ENCODE measurements at places on chromosomes 5 and 9.

GRCh38 chr5:58454025-58454424, 5.9 kb downstream of the PLK2 start:
- DNase-seq, result no peak

DNA sequence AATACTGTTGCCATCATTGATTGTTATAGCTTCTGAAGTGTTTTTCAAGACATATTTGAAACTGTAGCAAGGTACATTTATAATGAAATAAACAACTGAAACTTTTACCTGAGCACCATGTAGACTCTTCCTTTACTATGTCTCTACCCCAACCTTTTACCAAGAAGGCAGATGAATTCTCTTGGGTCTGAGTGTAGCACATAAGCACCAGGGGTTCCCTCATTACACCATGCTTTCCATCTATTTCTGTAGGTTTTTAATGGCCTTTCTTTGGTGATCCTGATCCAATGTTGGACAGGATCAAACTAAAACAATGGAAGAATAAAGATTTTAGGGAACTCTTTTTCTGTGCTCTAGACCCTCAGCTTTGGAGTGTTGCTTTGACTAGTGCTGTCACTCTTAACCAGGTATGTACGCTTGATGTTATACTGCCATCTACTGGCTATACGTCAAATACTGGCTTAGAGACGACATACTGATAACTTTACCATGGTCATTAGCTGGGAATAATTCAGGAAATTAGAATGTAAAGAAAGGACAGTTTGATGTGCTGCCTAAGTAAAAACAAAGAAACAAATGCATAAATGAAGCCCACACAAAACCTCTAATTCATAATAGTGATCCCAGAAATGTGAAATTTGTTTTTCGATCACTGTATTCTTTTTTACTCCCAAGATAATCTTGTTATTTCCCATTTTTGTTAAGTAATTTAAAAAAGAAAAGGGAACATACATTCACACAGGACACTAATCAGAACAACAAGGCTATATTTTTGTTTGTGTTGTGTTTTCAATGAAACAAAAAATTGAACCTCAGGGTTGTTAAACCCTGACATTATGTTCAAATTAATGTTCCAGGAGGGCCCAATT, 30.7 kb downstream of the IFNW1 start:
- peak; percentile 70 for DNase-seq

GRCh38 chr9:81473206-81473605, 216.1 kb downstream of the TLE1 start:
- DNase-seq, result no peak

DNA sequence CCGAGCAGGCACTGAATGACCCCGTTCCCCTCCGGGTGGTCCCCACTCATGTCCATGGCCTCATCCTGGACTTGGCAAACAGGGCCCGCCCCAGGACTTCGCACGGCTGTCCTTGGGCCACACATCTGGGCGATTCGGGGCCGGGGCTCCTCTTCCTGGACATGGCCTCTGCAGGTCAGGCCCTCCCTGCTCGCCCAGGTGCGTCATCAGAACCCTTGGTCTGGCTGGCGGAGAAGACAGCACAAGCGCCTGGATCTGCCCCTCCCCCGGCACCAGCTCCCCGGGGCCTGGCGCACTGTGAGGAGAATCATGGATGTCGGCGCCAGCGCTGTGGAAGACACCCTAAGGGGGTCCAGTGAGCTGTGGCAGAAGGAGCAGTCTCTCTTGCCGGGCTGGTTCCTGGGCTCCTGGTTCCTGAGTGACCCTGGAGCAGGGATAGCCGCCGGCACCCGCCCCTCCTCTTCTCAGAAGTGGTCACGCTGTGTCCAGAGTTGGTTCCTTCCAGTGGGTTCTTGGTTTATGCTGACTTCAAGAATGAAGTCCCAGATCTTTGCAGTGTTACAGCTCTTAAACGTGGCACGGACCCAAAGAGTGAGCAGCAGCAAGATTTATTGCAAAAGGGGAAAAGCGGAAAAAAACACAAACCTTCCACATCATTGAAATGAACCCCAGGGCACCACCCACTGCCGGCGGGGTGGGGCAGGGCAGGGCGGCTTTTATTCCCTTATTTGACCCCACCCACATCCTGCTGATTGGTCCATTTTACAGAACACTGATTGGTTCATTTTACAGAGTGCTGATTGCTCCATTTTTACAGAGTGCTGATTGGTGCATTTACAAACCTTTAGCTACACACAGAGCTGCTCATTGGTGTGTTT, 25.9 kb upstream of the SLC12A7 start:
- no peak for DNase-seq

DNA sequence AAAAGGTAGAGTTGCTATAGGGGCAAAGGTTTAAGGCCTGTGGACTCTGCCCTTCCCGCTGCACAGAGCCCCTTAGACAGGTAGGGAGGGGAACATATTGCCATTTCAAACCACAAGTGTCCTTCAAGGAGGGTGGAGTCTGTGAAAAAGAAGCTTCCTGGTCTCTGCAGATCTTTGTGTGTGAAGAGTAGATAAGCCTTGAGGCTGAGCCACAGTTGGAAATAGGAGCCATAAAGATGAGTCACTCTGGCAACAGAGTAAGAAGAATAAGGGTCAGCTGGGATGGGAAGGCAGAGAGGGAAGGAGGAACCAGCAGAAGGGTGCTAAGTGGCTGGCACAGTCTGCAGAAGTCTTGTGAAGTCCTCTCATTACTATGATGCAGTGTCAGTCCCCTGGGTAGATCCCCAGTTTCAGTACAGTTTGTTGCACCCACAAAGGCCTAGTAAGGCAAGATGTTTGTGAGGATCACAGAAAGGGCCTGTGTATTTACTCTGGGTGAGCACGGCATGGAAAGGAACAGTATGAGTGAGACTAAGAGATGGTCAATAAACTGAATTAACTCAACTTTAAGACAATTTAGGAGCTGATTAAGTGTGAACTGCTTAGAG, 18.1 kb downstream of the GRXCR2 start:
- DNase-seq, result no peak

- no peak for DNase-seq
Observed at GRCh38 chr5:180498378-180498777, 4.2 kb downstream of the CNOT6 start.

GRCh38 chr9:21923694-21924093, 70.5 kb downstream of the CDKN2A start:
- no peak for DNase-seq

DNA sequence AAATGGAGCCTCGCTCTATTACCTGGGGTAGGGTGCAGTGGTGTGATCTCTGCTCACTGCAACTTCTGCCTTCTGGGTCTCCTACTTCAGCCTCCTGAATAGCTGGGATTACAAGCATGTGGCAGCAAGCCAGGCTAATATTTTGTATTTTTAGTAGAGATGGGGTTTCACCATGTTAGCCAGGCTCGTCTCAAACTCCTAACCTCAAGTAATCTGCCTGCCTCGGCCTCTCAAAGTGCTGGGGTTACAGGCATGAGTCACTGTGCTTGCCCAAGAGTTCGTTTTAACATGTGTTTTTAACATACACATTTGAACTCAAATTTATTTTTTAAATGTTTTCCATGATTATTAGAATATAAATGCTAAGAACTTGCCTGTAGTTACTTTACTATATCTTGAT, 34.2 kb downstream of the MARCHF6 start:
- no peak for DNase-seq

- peak; percentile 54 for DNase-seq
Observed at GRCh38 chr9:84874022-84874421, 204.5 kb downstream of the NTRK2 start.

- no peak for DNase-seq
Observed at GRCh38 chr5:133293960-133294359, 242.1 kb downstream of the HSPA4 start.

- DNase-seq, result no peak
Observed at GRCh38 chr5:50711280-50711679, 44.8 kb downstream of the PARP8 start.

- DNase-seq, result no peak
Observed at GRCh38 chr5:180391276-180391675, 38.1 kb upstream of the GFPT2 start.

Data from NCI-H1092 (cell line).